ENCODE measurements at places on chromosomes 7 and 10.

- DNase-seq: no peak
Observed at GRCh38 chr10:101007915-101008822, 8.6 kb downstream of the LZTS2 start.

DNA sequence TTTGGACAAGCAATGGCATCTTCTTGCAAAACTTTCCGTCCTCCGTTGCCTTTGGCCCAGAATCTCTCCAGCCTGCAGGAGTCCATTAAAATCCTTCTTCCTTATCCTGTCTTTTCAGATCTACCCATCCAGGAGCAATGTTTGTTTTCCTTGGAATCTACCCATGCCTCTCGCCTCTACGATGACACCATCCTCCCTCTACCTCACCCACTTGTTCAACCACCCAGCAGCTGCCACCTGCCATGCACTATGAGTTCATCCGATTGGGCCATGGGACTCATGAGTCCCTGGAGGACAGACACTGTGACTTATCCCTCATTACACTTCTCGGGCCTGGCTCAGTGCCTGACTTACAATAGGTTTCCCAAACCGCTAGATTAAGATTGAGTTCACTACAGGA, 26.8 kb upstream of the MGMT start:
- no peak for DNase-seq

GRCh38 chr10:80443531-80443974, 10.6 kb upstream of the TSPAN14 start:
- peak; percentile 54 for DNase-seq

- DNase-seq: no peak
Observed at GRCh38 chr7:49850921-49851613, 77.6 kb downstream of the VWC2 start.

GRCh38 chr7:126411821-126412383, 840.8 kb downstream of the GRM8 start:
- DNase-seq: no peak

GRCh38 chr7:57487957-57488356, 38.0 kb downstream of the ZNF716 start:
- DNase-seq: no peak

- DNase-seq: peak; percentile 41
Observed at GRCh38 chr10:71475243-71475871, 78.6 kb downstream of the CDH23 start.

DNA sequence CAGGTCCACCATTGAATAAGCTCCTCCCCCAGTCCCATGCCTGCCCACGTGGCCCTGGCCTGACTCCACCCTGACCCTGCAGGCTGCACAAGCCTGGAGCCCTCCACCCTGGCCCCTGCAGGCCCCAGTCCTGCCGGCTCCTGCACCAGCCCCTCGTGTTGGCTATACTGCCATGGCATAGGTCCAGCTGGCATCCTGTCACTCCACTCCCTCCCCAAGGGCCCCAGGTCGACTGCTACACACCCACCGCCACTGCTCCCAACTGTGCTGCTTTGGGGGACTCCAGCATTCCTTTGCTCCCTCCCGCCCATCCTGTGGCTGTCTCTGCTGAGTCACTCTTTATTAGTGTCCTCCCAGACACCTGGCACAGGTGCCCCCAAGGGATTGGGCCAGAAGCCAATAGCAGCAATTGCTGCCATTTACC, 32.4 kb upstream of the HSPA12A start:
- DNase-seq: no peak

DNA sequence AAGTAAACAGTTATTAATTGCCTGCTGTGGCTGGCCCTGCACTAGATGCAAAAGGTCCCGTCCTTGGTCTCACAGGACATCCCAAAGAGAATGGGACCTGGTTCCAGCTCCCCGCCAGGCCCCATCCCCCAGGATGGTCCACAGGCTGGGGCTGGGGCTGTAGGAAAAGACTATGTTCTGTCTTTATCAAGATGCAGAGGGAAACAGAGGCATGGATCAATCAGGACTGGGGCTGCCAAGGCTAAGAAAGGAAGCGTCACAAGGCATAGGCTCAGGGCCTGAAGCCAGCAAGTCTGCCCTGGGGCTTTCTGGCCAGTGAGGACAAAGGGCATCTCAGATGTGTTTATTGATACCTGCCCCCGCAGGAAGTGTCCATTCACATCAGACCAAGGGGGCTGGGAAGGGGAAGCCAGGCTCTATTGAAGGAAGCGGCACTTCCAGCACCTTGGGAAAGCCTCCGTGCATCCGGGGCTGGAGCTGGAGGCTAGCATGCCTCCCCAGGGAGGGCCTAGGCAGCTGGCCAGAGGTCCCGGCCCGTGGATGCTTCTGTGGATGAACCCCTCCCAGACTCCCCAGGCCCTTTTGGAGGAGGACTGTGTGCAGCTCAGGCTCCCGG, 5.8 kb downstream of the VSIR start:
- DNase-seq: no peak

Measured in inflammatory macrophage treated with lipopolysaccharide for 1 hour (primary cell).